SK-N-MC (cell line): ENCODE measurements at places on chromosomes 16 and 17.

GRCh38 chr17:20043021-20043420 is 33.9 kb downstream of the SPECC1 start:
- DNase-seq = no peak

DNA sequence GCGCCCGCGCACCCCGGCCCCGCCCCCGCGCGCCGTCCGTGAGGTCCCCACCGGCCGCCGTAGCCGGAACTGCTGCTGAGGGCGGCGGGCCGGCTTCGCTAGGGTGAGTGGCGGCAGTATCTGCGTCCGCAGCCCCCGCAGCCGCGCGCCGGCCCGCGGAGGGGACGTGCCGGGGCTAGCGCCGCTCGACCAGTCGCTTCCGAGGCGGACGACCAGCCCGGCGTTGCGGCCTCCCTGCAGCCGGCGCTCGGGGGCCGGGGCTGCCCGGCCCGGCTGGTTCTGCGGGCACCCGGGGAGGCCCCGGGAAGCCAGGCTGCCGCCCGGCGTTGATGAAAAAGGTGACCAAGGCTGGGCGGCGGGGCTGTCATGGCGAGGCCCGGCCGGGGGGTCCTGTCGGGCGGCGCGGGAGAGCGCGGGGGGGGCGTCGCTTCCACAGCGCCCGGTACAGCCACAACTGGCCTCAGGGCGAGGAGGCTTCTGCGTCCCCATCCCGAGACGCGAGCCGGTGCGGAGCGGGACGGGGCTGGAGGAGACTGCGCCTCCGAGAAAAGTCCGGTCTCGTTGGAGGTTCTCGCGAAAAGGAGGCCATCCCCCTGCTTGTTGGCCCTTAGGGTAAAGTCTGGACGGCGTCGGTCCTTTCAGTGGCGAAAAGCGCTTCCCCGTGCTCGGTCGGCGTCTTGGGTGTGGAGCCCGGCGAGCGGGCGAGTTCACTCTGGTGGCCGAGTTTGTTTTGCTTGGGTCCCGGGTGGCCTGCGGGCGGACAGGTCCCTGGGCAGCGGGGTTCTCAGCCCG is at the start of gene CRAMP1:
CRAMP1 (plus strand) TSS at position 41 of the 792 bp plus-strand sequence. CDS start 2,280 bp downstream, outside the sequence.
- DNase-seq = no peak

DNA sequence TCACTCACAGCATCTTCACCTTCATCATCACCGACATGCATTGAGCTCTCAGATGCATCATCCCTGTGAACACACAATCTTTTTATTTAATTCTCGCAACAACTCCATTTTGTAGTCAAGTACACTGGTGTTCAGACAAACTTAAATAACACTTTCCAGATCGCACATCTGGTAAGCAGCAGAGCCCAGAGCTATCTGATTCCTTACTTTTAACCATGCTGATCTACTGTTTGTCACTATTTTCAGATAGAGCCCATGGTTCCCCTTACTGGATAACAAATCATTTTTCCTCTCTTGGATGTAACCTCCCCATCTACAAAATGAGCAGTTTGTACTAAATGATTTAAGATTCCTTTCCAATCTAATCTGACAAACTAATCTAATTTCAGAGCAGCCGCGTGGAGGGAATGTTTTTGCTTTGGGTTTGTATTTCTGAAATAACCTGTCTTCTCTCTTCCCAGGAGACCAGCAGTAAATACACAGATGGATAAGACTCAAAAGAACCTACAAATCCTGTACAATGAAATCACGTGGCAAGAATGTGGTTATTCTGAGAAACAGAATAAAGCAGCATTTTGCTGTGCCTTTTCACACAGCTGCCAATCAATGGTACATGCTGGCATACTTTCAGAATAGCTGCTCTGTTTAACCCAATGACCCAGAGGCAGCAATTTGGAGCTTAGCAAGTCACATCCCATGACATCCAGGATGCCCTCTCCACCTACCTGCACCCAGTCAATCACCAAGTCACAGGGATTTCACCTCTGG is 72.9 kb upstream of the CCL2 start:
- DNase-seq = no peak

DNA sequence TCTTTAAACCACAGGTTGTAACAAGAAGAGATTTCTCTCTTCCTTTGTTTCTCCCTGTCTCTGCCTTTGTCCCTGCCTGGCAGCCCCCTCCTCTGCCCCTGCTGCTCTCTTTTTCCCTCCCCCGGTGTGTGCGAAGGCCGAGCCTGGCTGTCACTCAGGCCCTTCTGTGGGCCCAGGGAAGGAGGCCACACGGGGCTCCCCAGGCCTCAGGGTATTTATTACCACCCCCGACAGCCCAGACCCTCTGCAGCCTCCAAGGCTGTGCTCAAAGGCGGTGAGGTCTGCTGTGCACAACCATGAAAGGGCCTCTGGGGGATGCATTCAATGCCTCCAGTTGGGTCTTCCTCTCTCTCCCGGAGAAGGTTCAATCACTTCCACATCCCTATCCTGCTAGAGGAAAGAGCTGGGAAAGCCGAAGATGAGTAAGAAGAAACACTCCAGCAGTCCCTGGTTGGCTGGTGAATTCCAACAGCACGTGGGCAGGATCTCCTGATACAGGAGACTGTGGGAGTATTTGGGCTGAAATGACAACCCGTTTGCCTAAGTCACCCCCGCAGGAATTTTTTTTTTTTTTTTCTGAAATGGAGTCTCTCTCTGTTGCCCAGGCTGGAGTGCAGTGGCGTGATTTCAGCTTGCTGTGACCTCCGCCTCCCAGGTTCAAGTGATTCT is 34.2 kb downstream of the ZNF423 start:
- DNase-seq = no peak

DNA sequence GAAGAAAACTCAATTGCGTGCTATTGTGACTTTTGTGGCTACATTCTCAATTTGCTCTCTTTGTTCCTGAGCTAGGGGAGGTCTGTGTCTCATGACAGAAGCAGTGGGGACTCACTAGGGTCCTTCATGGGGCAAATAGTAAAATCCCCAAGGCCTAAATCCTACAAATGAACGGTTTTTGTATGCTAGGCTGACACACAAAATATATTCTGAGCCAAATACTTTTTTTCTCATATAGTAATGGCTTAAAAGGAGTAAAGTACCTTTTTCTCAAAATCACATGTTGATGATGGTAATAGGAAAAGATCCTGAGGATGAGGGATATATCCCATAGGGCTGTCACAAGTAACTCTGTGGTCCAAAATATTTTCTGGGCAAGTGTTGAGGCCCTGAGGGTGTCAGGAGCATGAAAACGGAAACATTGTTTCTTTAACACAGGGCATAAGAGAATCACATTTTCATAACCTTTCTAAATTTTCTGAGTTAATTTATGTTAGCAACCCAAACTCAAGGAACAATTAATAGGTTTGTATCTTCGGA is 77.5 kb upstream of the CNTNAP4 start:
- no peak for DNase-seq
